Activated naive CD4-positive, alpha-beta T cell treated with anti-CD3 and anti-CD28 coated beads, Interleukin-2, amount 10 ng/mL, durations not matched to agents 5 hours and 36 hours (primary cell): ENCODE measurements at places on chromosomes 7 and 10. TPM values are rescaled to one million over a fixed set of nuclear protein-coding genes. Genes with fewer than 3 reads are reported as not detected.

Gene RADIL
- 0.53 TPM for total RNA-seq

Gene AGR2
- total RNA-seq = not detected

Gene GOLGA7B
- 13.9 TPM for total RNA-seq

Gene TDRD1
- 0.55 TPM for total RNA-seq

Gene ANXA11
- total RNA-seq = 289 TPM

Gene SYNPO2L
- total RNA-seq = not detected

Gene RNF32
- 1.7 TPM for total RNA-seq

Gene SPDYE1
- total RNA-seq = not detected

Gene TMEM273
- 20.3 TPM for total RNA-seq

Gene CNTNAP2
- total RNA-seq = not detected

Gene NPC1L1
- not detected for total RNA-seq
